ENCODE measurements at places on chromosomes 3 and 15.

DNA sequence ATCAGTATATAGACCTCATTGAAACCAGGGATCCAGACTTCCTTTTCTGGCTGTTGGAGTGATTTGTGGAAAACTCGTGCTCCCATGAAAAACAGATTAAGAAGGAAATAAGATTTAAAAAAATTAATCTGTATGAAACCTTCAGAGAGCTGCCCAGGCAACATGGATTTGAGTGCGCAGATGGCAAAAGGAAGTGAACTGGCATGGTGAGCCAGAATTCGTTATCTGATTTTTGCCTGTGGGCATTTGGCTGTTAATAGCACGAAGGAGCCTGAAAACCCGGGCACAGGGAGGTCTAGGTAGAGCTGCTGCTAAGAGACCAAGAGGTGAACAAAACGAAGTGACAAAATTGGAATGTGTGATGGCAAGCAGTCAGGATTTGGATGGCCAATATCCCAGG, 19.1 kb upstream of the SPINK8 start:
- no peak for DNase-seq

DNA sequence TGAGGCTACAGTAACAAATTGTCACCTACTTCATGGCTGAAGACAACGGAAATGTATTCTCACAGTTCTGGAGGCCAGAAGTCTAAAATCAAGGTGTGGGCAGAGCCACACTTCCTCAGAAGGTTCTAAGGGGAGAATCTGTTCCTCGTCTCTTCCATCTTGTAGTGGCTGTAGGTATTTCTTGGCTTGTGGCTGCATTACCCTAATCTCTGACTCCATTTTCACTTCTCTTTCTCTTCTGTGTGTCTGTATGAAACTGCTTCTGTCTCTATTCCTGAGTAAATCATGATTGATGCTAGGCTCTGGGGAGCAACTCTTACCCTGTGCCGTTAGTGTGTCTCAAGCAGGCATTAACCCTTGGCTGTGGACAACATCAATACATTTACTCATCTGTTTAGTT, 164.7 kb downstream of the SQOR start:
- no peak for DNase-seq

DNA sequence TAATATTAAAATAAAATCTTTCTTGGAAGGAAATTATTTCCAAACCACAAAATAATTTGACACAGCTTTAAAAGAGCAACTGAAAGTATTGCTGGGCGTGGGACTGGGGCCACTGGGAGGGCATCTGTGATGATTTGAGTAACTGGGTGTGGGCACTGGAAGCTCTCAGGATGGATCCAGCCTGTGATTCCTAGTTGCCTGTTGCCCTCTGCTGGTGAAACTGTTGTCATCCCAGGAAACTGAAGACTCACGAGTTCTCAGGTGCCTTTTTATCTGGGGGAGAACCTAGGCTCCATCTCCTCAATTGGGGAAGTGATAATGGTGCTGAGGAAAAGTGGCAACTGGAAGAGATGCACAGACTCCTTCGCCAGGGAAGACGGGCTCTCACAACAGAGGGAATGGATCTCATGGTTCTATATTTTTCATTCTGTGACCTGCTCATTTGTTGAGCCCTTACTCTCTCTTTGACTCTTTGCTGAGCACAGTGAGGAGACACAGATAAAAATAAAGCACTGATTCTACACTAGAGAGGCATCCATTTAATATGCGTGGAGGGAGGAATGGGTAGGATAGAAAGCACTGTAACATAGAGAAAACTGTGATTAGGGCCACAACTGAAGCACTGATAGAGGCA, 61.6 kb downstream of the TPRG1 start:
- no peak for DNase-seq

GRCh38 chr3:4717363-4717740, 224.2 kb downstream of the ITPR1 start:
- DNase-seq: no peak

DNA sequence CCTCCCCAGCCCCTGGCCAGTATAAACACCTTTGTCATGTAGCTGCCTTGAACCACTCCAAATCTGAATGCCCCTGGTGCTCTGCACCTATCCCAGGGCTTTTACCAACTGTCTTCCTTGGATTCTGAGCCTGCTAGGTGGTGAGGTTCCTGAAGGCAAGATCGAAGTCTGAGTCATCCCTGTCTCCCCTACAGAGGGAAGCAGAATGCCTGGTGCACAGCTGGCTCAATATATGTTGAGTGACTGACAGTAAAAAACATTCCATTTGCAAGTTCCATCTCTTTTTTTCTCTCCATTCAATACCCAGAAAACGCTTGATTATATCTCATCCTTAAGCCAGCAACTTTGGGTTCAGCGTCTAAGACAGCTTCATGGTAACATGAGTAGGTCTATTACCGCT, 24.7 kb downstream of the SLC24A1 start:
- no peak for DNase-seq

DNA sequence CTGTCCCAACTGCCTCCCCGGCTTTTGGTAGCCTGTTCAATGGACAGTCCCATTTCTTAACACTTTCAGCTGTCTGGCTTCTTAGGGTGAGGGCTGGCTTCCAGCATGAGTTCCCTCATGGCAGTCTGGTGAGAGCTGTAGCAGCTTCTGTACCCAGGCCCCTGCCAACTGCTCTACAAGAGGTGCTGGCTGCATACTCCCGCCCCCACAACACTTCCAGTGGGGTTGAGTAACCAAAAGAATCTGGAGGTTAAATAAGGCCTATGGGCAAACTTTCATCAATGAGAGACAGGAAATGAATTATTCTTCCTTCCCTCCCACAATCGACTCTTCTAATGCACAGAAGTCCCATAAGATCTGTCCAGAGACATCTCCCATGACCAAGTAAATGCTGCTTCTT, 145.0 kb downstream of the NEK10 start:
- DNase-seq: no peak

- DNase-seq: no peak
Observed at GRCh38 chr3:124107104-124107890, 115.4 kb upstream of the ROPN1 start.

DNA sequence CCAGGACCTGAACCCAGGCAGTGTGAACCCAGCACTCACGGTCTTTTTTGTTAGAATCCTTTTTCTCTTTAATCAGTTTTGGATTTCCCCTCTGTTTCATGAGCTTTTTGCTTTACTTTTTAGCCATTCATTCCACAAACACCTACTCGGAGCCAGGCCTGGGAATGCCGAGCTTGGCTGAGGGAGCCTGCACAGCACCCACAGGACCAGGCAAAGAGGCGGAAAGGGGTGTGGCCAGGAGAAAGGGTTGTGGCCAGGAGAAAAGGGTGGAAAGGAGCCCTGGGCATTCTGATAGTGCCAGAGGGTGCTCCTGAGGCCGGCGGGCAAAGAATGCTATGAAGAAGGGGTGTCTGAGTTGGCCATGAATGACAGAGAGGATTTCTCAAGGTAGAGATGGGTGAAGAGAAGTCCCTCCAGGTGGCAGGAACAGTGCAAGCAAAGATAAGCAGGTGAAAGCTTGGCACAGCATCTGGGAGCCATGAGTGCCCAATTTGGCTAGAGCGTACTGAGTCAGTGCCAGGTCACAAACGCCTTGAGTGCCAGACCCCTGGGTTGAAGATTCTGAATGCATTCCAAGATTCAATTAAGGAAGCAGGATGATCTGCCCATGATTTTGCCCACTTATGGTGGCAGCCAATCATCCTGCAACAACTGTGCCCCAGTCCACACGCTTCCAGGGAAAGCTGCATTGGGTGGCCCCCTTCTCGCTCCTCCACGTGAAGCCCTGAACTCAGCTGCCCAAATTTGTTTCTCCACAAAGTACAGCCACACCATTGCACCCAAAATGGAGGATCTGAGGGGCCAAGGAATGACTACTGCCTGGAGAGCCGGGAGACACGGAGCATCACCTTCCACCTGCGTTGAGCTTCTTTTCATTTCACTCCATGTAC, 157.2 kb downstream of the XXYLT1 start:
- no peak for DNase-seq

GRCh38 chr3:5389057-5389456, 201.6 kb downstream of the EDEM1 start:
- no peak for DNase-seq

DNA sequence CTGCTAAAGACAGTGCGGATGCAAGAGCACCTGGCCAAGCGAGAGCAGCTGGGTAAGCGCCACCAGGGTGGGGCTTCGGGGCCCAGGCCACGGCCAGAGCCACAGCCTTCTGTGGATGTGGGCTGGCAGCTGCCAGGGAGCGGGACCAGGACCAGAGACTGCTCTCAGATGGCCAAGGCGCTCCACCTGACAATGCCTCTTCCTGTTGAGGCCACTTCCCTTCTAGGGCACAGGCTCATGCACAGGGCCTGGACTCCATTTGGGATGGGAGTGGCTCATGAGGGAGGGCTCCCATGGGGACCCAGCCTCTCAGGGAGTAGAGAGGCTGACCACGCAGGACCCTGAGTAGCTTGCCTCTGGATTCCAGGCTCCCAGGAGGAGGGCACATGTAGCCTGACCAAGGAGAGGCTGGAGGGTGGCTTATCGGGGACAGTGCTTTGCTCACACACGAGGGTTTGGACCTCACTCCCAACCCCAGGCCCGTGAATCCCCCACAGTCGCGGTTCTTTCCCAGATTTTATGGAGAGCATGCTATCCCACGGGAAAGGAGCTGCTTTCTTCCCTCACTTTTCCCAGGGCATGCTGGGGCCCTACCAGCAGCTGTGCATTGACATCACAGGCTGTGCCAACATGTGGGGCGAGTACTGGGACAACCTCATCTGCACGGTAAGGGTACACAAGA, 25.1 kb downstream of the ACAA1 start:
- DNase-seq: no peak

- DNase-seq: no peak
Observed at GRCh38 chr15:63166219-63166618, 8.9 kb upstream of the RPS27L start.

- DNase-seq: no peak
Observed at GRCh38 chr15:63852407-63852806, 18.7 kb upstream of the HERC1 start.

DNA sequence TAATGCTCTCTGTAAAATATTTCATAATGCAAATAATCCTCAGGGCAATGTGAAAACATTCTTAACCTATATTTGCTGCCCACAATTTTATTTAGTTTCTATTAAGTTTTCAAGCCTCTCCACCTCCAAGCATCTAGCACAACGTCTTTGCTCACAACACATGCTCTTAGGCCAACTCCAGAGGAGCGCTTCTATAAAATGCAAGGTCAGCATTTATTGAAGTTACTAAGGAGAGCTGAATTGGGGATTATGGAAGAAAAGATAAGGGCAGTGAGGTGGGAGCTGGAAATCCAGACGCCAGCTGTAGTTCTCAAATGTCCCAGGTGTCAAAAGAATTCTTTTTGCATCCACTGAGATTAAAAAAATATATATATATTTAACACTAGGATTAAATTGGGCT, 996 bp downstream of the RABL3 start:
- no peak for DNase-seq

GRCh38 chr3:43061101-43061895, 44.6 kb downstream of the POMGNT2 start:
- no peak for DNase-seq

GRCh38 chr3:167967257-167968036, 128.3 kb downstream of the GOLIM4 start:
- no peak for DNase-seq

DNA sequence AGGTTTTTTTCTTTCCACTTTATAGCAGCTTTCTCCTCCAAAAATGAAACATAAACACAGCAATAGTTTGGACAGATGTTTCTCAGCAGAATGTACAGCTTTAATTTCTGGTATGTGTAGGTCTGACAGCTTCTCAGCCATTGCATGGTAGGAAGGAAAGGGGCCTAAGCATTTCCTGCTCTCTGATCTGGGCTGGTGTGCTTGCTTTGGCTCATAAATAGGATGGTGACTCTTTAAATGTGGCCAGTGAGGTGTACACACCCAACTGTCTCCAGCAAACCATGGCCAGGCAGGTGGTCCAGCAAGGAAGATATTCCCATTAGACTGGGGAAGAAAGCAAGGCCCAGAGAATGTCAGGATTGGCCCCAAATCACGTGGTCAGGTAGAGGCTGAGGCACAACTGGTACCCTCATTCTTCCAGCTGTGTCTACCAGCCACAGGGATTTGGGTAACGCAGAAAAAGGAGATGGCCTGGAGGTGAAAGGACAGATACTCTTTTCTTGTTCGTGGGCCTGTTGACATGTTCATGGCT, 52.1 kb downstream of the ITGA11 start:
- DNase-seq: no peak

DNA sequence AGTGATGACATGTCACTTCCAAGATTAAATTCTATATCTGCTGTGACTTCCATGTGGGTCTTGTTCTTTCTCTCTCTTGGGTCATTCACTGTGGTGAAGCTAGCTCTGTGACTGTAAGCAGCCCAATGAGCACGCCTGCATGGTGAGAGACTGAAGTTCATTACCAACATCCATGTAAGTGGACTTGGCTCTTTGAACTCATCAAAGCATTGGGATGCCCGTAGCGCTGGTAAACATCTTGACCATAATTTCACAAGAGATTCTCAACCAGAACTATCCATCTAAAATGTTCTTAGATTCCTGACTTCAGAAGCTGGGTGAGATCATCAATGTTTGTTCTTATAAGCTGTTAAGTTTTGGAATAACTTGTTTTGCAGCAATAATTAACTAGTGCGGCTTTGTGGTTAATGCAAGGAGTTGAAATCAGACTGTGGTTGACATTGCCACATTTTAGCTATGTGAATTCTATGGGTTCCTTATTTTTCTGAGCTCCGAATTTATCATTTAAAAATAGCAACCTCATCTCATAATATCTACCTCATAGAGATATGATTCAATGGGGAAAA, 31.6 kb upstream of the LRRC3B start:
- DNase-seq: no peak

GRCh38 chr3:126500016-126500415, 17.6 kb downstream of the UROC1 start:
- no peak for DNase-seq

GRCh38 chr3:167837466-167837865, 101.9 kb downstream of the SERPINI1 start:
- no peak for DNase-seq

DNA sequence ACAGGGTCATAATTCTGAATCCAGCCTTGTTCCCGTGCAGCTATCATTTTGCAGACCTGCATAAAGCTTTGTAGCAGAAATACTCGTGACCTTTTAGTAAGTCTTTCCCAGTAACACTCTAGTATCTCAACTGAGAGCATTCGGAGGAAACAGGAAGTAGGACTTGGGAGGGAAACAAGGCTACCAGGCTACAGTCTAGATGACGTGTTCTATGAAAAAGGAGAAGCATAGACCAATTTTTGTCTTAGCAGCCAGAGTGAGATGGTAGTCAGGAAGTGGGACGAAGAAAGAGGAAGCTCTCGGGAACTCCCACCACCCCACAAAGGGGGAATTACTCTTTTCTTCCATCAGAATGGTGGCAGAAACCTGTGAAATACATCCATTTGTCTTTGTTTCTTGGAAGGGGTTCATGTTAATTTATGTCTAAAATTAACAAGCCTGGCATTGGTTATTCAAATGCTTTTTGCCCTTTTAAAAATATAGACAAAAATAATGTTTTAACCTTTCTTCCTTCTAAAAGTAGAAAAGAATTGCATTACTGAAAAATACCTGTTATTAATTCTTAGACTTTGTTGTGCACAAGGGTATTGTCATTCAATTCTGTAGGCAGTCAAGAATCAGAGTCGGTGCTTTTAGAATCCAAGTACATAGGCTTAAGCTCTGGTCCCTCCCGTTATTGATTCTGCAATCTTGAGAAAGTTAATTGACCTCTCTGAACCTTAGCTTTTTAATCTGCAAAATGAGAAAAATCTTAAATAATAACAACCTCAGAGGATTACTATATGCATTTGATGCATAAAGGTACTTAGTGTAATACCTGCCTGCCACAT, 1.6 kb upstream of the SUCNR1 start:
- no peak for DNase-seq

- no peak for DNase-seq
Observed at GRCh38 chr3:195175076-195175475, 95.9 kb downstream of the XXYLT1 start.

- DNase-seq: no peak
Observed at GRCh38 chr3:108744762-108745161, 12.4 kb downstream of the RETNLB start.

Measured in right renal cortex interstitium (tissue), 3 donors.